ENCODE measurements at places on chromosomes 2 and 18.

GRCh38 chr2:120625865-120626560 is 109.7 kb upstream of the GLI2 start:
- DNase-seq, result no peak

DNA sequence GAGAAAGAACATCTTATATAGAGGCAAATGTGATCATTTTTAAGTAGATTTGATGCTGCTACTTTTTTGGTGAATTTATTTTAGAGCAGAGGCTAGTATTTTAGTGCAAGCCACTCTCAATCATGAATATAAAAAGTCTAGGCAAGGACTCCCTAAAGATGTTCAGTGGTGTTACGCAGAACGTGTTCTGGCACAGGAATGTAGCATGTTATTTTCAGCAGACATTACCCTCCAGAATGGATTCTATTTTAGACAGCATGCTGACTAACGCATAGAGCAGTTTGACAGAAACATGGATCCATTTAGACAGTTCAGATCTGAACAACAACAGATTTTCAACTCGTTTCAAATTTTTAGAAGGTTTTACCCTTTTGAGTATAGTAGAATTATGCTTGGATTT is 54.1 kb downstream of the DSC3 start:
- DNase-seq, result no peak

DNA sequence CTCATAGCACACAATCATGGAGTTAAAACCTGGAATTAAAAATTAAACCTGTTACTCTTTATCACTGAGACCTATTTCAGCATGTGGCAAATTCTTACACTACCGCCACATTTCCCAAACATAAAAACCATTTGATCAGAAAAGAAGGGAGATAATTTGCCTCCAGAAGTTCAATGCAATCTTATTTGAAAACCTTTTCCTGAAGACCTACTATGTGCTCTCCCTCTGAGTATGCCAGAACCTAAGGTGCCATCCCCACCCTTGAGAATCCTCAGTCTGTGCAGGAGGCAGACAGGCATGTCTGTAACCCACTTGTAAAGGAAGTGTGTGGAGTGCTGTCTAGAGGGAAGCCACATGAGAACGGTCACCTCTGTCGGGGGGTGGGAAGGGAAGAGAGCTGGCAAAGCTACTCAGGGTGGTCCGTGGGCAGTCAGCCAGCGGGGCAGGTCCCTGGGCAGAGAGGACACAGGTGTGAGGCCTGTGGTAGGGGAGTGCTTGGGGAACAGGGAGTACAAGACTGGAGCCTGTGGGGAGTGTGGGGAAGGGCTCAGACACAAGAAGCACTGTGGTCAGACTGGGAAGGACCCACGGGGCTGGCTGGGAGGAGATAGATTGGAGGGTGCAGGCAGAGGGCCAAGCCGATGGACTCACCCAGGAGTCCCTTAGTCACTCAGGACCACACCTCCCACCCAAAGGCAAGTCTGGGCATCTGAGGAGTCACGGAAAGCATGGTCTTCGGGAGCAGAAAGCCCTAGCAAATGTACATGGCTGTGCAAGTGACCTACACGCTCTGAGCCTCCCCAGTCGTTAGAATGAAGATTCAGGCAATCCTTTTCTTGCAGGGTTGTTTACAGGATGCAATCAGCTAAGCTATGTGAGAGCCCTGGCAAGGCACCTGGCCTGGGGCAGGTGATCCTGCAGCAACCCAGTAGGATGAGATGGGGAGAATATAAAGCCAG is 22.8 kb downstream of the CRACDL start:
- no peak for DNase-seq

DNA sequence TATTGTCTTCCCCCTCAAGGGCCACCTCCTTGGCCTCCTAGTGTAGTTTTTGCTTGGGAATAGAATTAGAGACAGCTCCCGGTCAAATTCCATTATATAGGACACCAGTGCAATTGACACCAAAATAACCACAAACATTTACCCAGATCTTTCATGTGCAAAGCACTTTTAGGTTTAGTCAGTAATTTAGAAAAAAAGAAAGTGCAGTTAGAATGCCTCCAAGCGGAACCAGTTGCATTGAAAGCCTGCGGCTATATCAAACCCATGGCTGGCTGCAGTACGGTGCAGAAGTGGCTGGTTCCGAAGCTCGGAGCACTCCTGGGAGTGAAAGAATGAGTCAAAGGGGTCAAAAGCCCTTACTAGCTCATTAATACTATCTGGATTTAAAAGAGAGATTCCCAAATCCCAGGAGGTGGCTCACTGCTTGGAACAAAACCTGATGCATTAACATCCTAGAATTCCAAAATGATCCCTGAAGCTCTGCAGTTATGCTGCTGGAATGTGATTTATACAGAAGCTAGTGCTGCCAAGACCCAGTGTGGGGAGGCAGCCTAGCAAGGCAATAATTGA is 432.2 kb upstream of the KLHL29 start:
- no peak for DNase-seq

GRCh38 chr18:53148123-53148522 is 808.1 kb downstream of the DCC start:
- no peak for DNase-seq

- DNase-seq, result peak; percentile 14
Measured at GRCh38 chr2:173659509-173659908, 304.8 kb downstream of the CDCA7 start.

- DNase-seq, result no peak
Measured at GRCh38 chr2:149420053-149420963, 89.9 kb downstream of the LYPD6 start.

DNA sequence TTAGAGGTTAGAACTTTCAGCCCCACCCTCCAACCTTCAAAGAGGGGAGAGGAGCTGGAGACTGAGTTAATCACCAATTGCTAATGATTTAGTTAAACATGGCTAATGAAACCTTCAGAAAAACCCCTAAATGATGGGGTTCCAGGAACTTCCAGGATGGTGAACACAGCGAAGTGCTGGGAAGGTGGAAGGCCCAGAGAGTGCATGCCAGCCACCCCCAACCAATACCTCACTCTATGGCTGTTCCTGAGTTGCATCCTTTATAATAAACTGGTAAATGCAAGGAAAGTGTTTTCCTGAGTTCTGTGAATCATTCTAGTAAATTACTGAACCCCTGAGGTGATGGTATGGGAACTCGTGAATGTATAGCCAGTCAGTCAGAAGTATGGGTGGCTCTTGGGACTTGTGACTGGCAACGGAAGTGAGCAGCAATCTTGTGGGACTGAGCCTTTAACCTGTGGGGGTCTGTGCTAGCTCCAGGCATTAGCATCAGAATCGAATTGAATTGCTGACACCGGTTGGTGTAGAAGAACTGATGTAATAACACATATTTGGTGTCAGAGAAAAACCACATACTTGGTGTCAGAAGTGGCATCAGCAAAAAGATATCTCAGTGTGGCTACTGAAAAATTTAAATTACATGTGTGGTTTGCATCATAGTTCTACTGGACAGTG is 37.4 kb downstream of the NPHP1 start:
- peak; percentile 50 for DNase-seq

DNA sequence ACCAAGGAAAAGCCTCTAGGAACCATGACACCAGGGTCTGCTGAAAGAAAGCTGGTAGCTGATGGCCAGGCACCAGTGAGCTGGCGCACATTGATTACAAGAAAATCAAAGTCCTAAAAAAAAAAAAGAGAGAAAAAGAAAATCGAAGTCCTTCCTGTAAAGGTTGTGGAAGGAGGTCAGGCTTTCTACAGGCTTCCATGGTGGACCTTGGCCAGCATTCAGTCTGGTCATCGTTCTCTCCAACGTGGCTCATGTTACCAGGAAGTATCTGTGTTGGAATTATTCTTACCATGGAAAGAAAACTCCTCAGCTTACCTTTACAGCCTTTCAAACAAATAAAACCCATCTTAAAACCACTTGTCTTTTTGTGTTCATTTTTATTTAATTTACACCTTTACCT is 65.6 kb downstream of the CYB5A start:
- DNase-seq, result no peak

DNA sequence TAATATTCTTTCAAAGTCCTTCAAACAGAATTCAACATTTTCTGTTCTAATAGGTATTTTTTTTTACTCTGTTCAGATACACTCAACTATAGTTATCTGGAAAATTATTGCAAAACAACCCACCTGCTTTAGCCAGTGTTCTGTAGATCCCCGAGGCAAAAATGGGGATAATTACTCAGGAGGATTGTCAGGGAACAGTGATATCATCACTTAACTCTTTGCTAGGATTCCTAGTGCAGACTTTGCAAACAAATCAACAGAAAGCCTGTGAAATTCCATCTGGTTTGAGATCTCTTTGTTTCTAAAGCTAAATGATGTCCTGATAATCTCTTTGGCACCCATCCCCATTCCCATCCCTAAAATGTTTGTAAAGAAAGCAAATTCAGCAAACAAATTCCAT is 413.6 kb upstream of the MEIS1 start:
- DNase-seq, result no peak

DNA sequence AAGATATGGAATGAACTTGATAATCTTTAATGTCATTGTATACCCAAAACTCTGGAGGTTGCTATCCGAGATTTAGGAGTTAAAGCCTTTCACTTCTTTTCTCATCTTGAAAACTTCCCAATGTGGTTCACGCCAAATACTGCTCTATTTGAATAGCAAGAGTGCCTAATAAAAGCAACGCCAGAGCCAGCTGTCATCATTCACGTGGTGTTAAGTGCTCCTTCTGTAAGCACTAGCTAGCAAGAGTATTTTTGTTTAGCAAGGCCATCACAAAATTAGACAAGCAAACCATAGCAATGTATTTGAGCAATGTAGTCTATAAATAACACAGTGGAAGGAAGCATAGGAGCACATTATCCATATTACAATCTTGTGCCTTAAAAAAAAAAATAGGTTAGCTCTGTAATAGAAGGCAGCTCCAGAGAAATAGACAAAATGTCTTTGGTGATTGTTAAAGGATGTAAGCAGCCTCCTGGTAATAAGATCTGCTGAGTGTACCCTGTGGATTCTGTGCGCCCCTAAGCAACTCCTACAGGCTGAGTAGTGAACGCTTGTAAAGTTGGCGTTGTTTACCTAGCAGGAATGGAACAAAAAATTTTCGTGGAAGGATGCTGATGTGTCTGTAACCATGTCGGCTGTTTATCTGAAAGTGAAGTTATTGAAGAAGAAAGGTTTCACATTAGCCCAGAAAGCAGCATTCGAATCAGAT is 518.0 kb downstream of the CNTNAP5 start:
- DNase-seq, result no peak

- no peak for DNase-seq
Measured at GRCh38 chr2:140067661-140068060, 1287.5 kb upstream of the NXPH2 start.

- DNase-seq, result no peak
Measured at GRCh38 chr2:210713122-210713521, 156.7 kb downstream of the CPS1 start.

GRCh38 chr2:65937379-65938160 is 497.4 kb upstream of the MEIS1 start:
- DNase-seq, result peak; percentile 2

DNA sequence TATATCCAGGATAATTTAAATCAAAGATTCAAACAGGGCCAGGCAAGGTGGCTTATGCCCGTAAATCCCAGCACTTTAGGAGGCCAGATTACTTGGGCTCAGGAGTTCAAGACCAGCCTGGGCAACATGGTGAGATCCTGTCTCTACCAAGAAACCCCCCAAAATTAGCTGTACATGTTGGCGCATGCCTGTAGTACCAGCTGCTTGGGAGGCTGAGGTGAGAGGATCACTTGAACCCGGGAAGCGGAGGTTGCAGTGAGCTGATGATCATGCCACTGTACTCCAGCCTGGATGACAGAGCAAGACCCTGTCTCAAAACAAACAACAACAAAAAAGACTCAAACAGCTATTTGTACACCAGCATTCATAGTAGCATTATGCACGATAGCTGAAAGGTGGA is 9.2 kb downstream of the RAB10 start:
- DNase-seq, result no peak

DNA sequence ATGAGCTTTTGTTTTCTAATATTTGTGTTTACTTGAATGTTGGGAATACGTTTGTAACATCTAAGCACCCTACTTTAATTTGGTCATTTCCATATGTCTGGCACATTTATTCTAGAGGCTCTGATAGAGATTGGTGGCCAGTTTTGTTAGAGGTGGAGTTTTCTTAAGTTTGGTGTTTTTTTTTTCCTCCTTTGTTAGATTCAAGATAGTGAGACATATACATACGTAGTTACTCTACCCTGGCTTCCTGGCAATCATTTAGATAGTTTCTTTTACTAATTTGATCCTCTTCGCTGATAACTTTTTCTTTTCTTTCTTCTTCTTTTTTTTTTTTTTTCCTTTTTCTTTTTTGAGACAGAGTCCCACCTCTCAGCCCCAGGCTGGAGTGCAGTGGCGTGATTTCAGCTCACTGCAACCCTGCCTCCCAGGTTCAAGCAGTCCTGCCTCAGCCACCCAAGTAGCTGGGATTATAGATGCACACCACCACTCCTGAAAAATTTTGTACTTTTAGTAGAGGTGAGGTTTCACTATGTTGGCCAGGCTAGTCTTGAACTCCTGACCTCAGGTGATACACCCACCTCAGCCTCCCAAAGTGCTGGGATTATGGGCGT is 26.6 kb downstream of the SMCHD1 start:
- DNase-seq, result no peak

- DNase-seq, result peak; percentile 58
Measured at GRCh38 chr2:101655702-101656422, 41.6 kb upstream of the MAP4K4 start.

GRCh38 chr2:57181315-57182038 is 865.1 kb upstream of the VRK2 start:
- peak; percentile 62 for DNase-seq

GRCh38 chr18:28684746-28685355 is 507.9 kb upstream of the CDH2 start:
- DNase-seq, result no peak

DNA sequence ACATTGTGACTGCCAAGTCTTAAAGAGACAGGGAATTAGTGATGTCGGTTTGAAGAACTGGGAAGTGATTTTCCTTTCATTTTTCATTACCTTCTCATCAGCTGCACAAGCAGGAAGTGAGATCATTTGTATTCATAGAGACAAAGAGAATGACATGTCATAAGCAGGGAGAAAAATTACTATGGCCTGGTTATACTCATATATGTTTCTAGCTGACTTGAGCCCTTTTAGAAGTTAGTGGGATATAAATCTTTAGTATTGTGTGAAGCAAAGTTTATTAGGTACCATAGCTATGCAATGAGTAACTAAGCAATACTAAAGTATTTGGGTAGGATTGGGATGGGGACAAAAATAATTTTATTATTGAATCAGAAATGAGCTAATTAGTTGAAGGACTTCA is 284.1 kb downstream of the PID1 start:
- DNase-seq, result peak; percentile 24

GRCh38 chr2:232438951-232439757 is 16.8 kb upstream of the ALPI start:
- DNase-seq, result peak; percentile 11
